HT1080 (cell line): ENCODE measurements at places on chromosomes 6 and 20.

DNA sequence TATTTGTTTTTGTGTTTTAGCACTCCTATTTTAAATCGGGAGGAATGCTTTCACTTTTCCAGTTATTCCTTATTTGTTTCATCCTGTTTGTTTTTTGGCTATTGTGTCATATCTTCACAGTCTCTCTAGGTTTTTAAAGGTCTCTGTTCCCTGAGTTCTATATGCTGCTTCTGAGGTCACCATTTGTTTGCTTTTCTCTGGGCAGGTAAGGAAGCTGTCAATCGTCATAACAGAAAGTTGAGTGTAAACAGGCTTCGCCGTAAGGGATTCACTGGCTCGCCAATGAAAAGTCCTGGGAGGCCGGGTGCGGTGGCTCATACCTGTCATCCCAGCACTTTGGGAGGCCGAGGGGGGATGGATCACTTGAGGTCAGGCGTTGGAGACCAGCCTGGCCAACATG lies 48.7 kb upstream of the RPS6KA2 start:
- DNase-seq = no peak

- no peak for DNase-seq
Observed at GRCh38 chr6:132817554-132818403, 3.4 kb downstream of the RPS12 start.

- DNase-seq = no peak
Observed at GRCh38 chr6:157143171-157143889, 180.0 kb downstream of the TMEM242 start.

DNA sequence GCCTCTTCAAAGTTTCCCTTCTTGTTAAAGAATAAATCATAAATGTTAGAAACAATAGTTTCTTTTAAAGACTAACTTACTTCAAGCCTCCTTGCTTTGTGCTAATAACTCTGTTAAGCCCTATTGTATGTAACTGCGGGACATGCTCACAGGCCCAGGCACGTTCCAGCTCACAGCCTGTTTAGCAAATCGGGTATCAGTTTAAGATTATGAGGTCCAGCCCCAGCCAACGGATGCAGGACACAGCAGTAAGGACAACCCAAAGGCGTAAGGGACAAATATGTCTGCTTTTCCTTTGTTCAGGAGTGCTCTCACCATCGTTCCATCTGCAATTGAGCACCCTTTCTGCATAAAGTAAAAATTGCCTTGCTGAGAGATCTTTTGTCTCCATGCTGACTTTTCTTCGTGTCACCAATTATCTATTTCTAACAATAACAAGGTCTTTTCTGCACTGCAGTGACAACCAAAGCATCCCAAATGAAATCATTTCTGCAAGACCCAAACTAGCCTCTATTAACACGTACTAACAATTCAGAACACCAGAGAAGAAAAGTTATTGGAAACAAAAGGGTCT lies 1.4 kb downstream of the C6orf52 start:
- DNase-seq = no peak

DNA sequence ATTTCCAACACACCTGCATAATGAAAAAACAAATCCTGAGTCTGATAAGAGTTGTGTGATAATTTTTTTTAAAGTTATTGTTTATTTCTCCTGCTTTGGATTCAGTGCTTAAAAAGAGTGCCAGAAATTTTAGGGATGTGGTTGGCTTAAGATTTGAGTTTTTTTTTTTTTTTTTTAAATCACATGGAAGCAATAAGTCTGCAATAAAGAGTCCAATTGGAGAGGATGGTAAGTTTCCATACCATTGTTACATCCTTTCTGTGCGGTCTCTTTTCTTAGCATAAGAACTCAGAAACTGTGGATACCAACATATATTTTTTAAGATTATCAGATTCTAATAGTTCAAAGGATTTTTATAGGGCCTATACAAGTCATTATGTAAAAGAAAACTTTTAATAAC lies 171.0 kb downstream of the BCKDHB start:
- DNase-seq = no peak

DNA sequence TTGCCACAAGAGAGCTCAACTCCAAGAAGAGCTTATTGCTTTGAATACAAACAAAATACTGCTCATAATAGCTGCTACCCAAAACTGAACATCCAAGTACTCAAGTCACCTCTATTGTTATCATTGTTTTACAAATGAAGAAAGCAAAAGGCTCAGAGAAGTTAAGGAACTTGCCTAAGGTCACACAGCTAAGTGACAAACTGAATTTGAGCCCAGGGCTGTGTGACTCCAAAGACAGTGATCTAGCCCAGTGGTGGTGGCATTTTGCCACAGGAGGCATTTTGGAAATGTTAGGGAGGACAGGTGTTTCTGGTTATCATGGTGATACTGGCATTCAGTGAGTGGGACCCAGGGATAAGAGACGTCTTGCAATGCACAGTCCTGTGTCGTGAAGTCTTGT lies 79.5 kb downstream of the KCNB1 start:
- DNase-seq = no peak

- no peak for DNase-seq
Observed at GRCh38 chr6:42978487-42978838, 518 bp downstream of the PEX6 start.

GRCh38 chr6:152204591-152204990 lies 397.1 kb downstream of the ESR1 start:
- no peak for DNase-seq

GRCh38 chr6:142597836-142598235 lies 296.0 kb downstream of the ADGRG6 start:
- no peak for DNase-seq

DNA sequence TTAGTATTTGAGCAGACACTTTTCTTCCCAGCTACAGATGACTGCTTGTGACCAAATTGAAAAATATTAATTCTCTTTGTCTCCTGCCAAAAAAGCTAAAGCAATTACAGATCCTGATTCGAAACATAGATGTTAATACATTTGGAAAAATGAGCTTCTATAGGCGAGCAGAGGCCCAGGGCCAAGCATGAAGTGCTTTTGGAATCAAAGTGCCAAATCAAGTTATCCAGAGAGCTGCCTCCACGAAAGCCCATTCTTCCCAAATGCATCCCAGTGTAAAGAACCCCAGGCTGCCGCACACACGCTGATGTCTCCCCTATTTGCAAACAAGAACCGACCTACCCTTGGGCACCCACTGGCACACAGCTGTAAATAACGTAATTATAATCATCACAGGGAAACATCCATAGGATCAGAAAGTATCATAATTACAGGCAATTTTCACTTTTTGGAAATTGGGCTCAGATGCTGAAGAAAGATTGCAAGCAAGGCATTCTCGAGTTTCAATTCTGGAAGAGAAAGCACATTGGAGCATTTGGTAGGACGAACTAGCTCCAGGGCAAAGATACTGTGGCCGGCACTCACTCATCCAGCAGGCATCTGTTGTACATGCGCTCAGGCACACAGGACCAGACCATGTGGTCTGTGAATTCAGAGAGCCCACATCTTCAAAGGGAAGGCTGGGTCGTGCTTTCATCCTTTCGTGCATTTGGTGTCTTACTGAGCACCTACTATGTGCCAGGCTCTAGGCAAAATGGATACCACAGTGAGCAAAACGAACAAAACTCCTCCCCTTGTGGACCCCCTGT lies 45.9 kb downstream of the BMP7 start:
- DNase-seq = no peak
